ENCODE measurements at places on chromosomes 2 and 18.

GRCh38 chr2:12867631-12868287, 151.0 kb downstream of the TRIB2 start:
- H3K36me3 ChIP-seq = no peaks in the 10 kb centered on the region
- no peaks in the 10 kb centered on the region for H3K27me3 ChIP-seq
- no peak overlapping the region for H3K27ac ChIP-seq
- H3K4me1 ChIP-seq = no peaks in the 10 kb centered on the region
- H3K4me3 ChIP-seq = no peak overlapping the region

GRCh38 chr18:74625157-74625556, 27.5 kb downstream of the ZNF407 start:
- no peak for DNase-seq
- no peaks in the 10 kb centered on the region for H3K27me3 ChIP-seq
- no peaks in the 10 kb centered on the region for H3K36me3 ChIP-seq
- peaks cover 12% of the 10 kb centered on the region for H3K4me1 ChIP-seq

DNA sequence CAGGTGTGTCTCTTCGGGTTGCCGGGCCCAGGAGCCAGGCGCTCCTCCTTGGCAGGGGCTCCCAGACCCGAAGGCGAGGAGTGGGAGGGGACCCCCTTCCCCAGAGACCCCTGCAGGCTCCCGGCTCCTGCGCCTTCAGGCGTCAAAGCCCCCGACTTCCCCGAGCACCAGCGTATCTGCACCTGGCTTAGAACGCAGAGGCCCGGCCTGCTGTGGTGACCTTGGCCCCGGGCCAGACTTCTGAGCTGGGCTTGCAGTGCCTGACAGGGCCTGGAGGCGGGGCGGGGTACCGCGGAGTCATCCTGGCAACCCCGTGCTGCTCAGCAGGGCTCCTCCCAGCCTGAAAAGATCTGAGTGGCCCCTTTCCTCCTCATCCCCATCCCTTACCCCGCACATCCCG, 27.0 kb downstream of the SKA1 start:
- H3K27ac ChIP-seq = no peak overlapping the region
- H3K27me3 ChIP-seq = peaks cover 4% of the 10 kb centered on the region
- no peak overlapping the region for H3K4me3 ChIP-seq
- no peak for DNase-seq
- no peaks in the 10 kb centered on the region for H3K36me3 ChIP-seq

DNA sequence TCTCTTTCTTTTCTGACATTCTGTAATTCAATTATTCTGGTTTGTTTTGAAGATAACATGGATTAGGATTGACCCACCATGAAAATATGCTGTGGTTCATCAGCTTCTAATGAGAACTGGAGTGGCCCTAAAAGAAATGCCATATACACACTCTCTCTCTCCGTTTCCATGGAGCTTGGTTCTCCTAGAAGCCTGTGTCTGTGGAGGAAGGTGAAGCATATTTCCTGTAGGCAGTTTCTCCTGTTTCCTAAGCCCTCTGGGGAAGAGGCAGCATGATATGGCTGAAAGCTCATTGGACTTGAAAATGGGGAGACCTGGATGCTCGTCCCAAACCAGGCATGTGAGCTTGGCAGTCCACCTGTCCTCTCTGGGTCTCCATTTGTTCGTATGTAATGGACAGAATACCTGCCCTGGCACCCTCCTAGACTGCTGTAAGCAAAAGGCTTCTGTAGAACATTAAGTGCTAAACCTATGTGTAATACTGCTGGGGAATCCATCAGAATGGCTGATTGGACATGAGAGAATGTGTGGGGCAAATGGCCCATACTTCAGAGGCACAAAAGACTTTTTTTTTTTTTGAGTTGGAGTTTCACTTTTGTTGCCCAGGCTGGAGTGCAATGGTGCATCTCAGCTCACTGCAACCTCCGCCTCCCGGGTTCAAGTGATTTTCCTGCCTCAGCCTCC, 75.3 kb upstream of the PPP1CB start:
- no peak overlapping the region for H3K4me3 ChIP-seq
- no peaks in the 10 kb centered on the region for H3K27me3 ChIP-seq
- no peaks in the 10 kb centered on the region for H3K36me3 ChIP-seq
- DNase-seq = no peak
- peaks cover 10% of the 10 kb centered on the region for H3K4me1 ChIP-seq
- H3K27ac ChIP-seq = no peak overlapping the region

DNA sequence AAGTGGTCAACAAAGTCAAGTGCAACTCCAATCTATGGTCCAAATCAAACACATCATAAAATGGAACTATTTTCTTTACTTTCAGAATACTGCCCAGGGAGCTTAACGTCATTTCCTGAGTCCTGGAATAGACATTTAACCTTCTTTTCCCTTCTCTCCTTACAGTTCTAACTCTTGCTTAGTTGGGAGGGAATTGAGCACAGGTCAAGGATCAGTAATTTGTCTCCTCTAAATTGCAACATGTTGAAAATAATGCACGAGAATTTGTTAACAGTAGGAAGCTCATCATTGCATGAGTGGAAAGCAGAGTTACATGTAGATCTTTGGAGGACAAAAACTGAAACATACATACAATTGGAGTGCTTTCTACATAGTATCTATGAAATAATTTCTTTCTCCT, 87.7 kb downstream of the MEP1B start:
- H3K36me3 ChIP-seq = no peaks in the 10 kb centered on the region
- H3K4me3 ChIP-seq = no peak overlapping the region
- H3K27ac ChIP-seq = no peak overlapping the region
- DNase-seq = no peak
- H3K27me3 ChIP-seq = no peaks in the 10 kb centered on the region
- H3K4me1 ChIP-seq = no peaks in the 10 kb centered on the region

DNA sequence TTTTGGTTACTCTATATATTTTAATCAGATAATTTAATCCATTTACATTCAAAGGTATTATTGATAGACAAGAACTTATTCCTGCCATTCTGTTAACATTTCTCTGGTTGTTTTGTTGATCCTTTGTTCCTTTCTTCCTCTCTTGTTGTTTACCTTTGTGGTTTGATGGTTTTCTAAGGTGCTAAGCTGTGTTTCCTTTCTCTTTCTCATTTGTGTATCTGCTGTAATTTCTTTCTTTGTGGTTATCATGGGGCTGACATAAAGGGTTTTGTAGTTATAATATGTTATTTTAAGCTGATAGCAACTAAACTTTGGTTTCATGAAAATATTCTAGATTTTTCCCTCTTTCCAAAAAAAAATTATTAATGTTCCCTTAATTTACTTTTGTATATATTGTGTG, 179.2 kb downstream of the NDUFA10 start:
- H3K4me3 ChIP-seq = no peak overlapping the region
- H3K4me1 ChIP-seq = peaks cover 18% of the 10 kb centered on the region
- no peaks in the 10 kb centered on the region for H3K36me3 ChIP-seq
- DNase-seq = no peak
- no peak overlapping the region for H3K27ac ChIP-seq

DNA sequence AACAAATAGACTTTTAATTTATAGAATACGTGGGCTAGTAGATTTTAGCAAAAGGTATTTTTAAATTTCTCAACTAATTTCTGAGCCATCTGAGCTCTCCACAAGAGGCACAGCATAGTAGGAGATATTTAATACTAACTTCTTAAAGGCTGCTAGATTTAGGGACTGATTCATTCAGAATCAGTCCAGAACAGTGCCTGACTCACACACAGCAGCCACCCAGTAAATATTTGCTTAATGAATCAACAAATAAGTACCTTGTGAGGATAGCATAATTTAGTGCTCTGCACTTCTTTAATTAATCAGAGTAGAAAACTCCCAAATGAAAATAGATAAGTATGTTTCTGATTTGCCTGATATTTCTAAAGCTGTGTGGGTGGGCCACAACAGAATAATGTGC, 35.6 kb upstream of the SYT4 start:
- no peaks in the 10 kb centered on the region for H3K27me3 ChIP-seq
- H3K27ac ChIP-seq = no peak overlapping the region
- no peaks in the 10 kb centered on the region for H3K4me1 ChIP-seq
- no peak overlapping the region for H3K4me3 ChIP-seq
- DNase-seq = no peak
- H3K36me3 ChIP-seq = no peaks in the 10 kb centered on the region

DNA sequence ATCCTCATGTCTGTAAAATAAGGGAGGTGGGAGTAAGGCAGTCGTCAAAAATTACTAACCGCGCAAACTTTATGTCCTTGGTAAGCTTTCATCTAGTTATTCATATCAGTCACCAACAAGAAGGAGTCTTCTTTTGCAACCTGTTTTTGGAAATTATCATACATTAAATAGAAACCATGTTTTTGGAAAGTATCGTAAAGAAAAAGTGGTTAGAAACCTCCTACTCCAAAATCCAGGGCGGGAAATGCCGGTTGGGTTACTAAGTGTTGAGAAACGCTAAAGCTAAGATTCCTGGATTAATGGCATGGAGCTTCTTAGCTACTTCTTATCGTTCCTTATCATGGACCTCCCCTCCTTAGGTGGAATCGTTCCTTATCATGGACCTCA, 778 bp downstream of the BBS5 start:
- H3K4me3 ChIP-seq = peak overlapping the region; percentile 87
- DNase-seq = no peak
- H3K27ac ChIP-seq = peak overlapping the region; percentile 49

DNA sequence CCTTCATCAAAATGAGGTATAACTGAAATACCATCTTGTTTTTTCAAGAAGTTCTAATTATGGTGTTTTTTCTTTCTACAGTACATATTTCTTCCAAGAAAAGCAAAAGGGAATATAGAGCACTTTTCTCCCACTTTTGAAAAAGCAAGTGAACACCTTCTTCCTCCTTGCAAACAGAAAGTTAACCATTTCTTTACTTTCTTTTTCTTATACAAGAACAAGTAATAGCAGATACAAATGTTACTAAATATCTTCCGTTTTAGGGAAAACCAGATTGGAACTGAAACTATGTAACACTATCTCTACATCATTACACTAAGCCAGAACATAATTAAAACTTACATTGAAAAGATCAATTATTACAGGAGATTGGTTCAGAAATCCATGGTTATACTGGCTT, 44.0 kb downstream of the COBLL1 start:
- no peak overlapping the region for H3K4me3 ChIP-seq
- H3K27me3 ChIP-seq = no peaks in the 10 kb centered on the region
- DNase-seq = no peak
- H3K4me1 ChIP-seq = no peaks in the 10 kb centered on the region
- no peaks in the 10 kb centered on the region for H3K36me3 ChIP-seq
